ENCODE measurements at places on chromosomes 7 and 10.

DNA sequence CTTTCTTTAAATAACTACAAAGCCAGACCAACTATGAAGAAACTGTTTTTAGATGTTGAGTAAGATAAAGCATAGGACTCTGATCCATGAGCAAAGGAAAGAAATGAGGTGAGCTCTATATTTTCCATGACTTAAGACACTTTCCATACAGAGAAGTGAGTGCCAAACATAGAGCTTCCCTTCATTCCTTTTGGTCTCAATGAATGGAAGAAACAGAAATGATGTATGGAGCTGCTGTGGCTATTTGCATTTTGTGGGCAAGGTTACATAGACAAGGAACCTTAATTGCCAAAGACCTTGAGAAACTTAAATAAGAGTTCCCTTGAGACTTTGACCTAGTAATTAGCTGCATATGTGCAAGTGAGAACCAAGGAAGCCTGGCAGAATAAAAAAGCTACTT is 1152.2 kb downstream of the XPNPEP1 start:
- DNase-seq: no peak

DNA sequence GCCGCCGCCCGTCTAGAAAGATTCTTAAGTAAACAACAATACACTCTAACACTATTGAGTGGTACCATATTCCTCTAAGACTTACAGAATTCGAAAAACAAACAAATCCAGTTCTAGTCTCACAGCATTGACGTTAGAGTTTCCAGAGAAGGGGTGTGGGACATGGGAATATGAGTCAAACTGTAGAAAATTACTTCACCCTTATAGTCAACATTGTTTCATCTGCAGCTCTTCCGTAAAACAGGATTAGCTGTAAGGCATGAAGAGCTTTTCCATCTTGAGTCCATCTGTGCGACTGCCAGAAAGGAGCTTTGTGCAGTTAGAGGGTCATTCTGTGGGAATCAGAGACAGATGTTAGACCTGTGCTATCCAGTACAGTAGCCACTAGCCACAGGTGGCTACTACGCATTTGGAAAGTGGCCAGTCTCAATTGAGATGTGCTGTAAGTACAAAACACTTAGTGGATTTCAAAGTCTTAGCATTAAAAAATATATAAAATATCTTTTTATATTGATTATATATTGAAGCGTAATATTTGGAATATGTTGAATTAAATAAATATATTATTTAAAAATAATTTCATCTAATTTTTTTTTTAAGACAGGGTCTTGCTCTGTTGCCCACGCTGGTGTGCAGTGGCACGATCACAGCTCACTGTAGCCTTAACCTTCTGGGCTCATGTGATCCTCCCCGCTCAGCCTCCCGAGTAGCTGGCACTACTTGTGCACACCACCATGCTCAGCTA is 79.8 kb upstream of the MPP7 start:
- no peak for DNase-seq

GRCh38 chr10:91366704-91367103 is 43.4 kb upstream of the HECTD2 start:
- no peak for DNase-seq

DNA sequence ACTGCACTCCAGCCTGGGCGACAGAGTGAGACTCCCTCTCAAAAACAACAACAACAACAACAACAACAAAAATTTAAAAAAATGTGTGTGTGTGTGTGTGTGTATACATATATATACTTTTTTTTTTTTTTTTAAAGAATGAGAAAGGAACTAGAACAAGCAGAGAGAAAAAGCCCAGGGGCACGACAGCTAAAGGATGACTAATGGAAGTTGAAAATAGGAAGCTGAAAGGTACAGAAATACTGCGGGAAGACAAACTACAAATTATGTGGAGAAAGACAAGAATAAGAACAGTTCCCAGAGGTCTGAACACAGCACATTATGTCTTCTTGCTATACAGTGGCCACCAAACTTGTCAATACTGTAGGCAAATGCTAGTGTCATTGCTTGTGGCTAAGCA is 141.9 kb upstream of the PRSS1 start:
- DNase-seq: no peak

DNA sequence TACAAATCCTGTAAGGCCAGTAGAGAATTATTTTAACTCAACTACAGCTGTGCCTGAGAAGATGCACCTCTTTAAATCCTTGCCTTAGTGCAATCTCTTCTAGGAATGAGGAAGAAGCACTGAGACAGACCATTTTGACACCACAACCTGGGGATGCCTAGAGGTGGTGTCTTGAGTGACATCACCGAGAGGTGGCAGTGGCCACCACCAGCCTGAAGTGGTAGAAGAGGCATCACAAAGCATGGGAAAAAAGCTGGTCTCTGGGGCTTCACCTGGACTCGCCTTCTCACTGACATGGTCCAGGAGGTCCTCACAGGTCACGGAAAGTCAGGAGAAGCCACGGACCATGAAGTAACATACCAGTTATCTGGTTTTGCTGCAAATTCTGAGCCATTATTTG is 99.2 kb upstream of the PDLIM1 start:
- DNase-seq: no peak

DNA sequence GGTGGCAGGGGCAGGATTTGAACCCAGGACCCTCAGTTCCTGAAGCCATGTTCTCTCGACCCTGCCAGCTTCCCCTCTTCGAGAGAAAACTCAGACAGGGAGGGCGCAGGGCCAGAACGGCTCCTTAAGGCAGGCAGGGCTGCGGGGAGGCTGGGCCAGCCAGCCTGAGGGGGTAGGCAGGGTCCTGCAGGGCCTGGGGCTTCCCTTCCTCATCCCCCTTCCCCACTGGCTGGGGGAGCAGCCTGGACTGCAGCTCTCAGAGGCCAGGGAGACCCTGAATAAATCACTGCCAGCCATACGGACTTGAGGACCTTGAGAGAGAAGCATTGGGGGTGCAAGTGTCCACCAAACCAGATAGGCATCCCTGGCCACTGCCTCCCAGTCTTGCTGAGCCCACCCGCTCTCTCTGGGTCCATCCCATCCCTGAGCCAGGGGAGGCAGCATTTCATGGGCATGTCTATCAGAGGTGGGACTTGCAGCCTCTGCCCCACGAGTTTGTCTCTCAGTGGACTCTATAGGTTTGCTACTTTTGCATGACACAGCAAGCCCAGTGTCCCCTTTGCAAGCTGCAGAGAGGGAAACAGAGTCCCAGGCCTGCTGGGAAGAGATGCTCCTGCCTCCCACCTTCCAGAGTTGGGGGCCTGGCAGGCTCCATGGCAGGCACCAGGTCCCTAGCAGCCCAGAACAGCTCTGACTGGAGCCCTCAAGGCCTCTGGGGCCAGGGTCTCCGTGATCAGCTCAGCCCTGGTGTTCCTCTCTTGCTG is 70.9 kb downstream of the MYL10 start:
- no peak for DNase-seq

DNA sequence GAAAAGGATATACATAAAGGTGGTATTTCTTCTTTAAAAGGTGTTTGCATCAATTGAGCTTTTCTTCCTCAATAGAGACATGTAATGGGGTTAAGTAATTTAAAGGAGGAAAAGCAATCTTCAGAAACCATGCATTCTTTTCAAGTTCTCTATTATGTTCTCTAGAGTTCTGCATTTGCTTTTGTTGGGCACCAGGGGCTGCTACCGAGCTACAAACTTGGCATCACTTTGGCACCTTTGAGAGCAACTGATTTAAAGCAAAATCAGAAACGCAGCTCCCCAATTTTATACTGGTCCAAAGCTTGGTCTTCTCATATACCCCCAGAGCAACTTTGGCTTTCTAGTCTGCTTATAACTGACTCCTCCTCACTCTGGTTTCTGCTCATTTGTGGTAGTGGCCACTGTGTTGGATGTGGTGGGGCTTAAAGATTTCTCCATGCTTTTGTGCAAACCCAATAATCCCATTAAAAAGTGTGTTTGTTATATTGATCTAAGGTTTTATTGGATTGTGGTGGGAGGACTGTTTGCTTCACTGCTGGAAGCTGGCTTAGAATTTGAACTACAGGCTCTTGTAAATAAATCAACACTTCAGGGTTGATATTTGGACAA is 712.1 kb downstream of the PHTF2 start:
- no peak for DNase-seq

- no peak for DNase-seq
These were observed 168.7 kb upstream of the LYZL1 start for GRCh38 chr10:29120216-29120615.

DNA sequence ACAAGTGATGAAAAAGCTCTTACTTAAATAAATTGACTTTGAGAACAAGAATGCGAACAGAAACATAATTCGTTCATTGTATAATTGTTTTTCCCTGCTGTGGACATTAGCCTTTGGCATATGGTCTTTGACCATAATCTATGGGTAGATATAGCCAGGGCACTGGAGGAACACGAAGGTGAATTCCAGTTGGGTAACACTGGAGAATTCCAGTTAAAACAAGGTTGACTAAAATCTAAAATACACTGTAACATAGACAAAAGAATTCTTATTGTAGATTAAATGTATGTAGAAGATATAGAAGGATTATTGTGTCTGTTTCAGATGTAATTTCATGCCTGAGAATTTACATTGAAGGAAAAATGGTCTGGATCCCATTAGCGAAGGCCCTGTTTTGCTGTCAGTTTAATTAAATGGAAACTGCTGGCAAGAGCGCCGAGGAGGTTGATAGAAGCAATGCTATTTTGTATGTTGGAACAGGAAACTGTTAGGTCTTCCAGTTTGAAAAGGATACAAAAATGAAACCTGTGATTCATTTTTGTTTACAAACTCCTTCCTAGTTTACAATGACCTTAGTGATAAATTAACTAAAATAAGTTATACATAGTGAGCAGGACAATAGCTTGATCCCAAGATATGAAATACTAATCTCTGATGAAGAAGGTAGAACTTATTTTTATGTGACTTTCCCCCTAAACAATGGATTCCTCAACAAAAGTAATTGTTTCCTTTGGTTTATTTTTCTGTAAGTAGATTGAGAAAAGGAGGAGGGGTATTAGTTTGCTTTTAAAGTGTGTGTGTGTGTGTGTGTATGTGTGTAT is 68.9 kb downstream of the ARID5B start:
- DNase-seq: no peak

GRCh38 chr7:50356945-50357268 is 52.4 kb downstream of the IKZF1 start:
- DNase-seq: no peak

DNA sequence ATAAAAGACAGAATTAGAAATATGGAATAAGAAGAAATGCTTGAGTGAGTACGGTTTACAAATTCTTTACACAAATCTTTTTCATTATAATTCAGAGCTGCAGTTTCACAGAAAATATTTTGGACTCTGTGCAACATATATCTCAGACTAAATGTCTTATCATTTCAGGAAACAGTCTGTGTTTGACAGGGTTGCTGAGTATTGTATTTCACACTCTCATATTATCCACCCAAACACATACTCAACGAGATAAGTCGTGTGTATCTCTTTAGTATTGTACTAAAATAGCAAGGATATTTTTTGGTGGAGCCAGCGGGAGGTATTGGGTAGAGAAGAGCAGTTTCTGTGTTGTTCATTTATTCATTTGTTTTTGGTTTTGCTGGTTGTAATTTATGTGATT is 39.0 kb upstream of the SLC39A12 start:
- DNase-seq: no peak

DNA sequence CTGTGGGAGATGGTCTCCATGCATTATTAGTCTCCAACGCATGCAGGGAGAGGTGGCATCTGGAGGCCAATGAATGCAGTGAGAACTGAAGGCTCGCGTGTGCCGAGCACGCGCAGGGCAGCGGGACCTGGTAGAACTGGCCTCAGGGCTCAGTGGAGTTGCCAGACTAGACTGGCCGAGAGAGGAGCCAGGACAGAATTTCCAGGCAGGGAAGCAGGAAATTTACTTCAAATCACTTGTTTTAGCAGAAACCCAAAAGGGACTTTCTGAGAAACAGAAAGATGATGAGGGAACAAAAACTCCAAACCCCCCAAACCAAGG is 311.0 kb upstream of the IMMP2L start:
- DNase-seq: no peak

GRCh38 chr7:41096917-41097316 is 606.0 kb downstream of the INHBA start:
- DNase-seq: no peak

DNA sequence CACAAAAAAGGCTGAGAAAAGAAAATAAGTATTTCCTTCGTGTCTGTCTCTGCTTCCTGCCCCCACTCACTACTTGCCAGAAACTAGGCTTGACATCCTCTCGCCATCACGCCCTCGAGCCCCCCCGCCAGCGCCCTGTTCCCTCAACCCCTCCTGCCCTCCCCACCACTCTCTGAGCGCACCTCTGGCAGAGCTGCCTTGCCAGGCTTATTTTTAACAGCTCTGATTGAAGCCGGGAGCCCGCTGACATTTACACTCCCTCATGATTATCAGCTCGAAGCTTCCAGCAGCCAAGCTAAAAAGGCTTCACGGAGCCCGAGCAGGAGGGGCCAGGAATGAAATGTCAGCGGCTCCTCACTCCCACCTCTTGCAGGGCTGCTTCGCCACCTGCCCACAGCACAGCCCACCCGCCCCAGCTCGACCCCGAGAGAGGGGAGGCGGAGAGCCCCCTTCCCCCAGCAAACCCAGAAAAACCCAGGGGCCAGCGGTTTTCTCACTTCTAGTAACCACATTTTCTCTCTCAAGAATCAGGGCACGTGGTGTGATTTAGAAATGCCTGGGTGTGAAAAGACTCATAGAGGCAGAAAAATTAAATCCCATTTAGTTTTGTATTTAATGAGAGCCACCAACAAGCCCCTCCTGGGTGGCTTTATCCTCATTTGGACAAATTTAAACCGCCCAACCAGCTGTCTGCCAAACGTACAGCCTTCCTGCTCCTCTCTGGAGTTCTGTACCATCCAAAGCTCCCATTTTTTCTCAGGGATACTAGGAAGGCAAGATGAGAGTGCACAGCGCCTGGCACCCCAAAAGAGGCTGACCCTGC is 89.3 kb downstream of the SLIT1 start:
- no peak for DNase-seq

- DNase-seq: no peak
These were observed 129.5 kb upstream of the BMPER start for GRCh38 chr7:33775790-33776189.

- DNase-seq: no peak
These were observed 487.4 kb upstream of the CELF2 start for GRCh38 chr10:10530313-10530712.

- no peak for DNase-seq
These were observed 19.6 kb downstream of the ARL4A start for GRCh38 chr7:12706900-12707536.

DNA sequence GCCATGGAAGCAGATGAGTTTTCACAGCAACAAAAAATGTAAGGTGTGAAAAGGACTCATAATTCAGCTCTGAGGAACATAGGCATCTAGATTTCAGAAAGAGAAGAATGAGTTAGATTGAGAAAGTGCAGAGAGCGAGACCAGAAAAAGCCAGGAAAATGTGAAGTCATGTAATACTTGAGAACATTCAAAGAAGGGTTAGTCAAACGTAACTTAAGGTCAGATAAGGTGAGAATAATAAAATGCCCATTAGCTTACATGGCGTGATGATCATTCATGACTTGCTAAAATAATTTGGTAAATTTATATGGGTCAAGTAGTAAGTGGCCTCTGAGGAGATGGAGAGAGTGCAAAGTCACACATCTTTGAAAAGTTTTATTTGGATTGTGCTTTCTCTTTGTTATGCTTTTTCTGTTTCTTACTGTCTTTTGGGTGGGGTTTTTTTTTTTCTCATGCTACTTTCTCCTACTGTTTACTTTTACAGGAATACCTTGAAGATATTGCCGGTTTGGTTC is 271.8 kb upstream of the NRG3 start:
- no peak for DNase-seq

All from stimulated activated CD4-positive, alpha-beta T cell treated with anti-CD3 and anti-CD28 coated beads, TNF-alpha, amount 100 ng/mL, for 24 hours (primary cell).